ENCODE measurements at places on chromosomes 6 and 20.

- peak; percentile 2 for DNase-seq
Observed at GRCh38 chr6:16800942-16801341, 39.7 kb upstream of the ATXN1 start.

DNA sequence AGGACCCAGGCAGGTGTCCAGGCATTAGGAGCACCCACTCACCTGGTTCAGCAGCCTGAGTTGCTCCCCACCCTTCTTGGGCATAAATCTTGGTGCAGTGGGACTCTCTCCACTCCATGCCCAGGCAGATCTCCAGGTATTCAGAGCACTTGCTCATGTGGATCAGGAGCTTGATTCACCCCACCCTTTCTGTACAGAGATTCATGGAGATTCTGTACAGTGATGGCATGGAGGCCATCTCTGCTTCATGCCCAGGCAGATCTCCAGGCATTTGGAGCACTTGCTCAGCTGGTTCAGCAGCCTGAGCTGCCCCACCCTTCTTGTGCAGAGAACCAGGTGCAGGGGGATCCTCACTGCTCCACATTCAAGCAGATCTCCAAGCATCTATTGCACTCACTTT, 44.1 kb downstream of the BEND6 start:
- no peak for DNase-seq

DNA sequence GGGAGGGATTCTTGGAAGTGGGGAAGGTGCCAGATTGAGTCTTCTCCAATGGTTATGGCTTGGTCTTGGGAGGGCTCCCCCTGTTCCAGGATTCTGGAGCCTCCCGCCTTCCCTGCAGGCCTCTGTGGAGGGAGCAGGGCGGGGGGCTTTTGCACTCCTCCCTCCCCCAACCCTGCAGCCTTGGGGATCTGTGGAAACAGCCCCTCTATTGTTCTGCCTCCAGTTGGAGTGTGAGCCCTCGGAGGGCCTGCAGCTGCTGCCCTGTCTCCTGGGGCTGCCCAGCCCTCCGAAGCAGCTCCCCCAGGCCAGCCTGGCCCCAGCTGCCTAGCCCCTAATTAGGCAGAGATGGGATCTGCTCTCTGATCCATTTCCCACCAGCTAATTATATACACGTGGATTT, 14.7 kb downstream of the FAM110A start:
- DNase-seq, result no peak

GRCh38 chr6:53048431-53049195, 16.6 kb upstream of the FBXO9 start:
- DNase-seq, result no peak

DNA sequence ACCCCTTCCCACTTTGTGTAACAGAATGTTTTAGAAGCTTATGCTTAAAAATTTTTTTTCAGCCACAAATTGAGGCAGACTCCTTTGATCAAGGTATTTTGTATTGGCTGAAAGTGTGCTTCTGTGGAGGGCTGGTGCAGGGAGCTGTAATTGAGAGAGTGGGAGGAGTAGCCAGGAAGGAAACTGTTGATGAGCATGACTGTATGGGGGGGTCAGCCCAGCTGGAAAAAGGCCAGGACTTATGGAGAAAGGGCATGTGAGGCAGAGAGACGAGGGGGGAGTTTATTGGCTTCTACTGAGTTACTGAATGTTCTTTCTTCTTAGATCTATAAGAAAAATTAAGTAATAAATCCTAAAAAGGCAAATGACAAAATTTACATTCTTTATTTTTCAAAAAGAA, 13.4 kb downstream of the RFPL4B start:
- no peak for DNase-seq

- no peak for DNase-seq
Observed at GRCh38 chr6:33508935-33509926, 54.9 kb downstream of the ZBTB9 start.

- no peak for DNase-seq
Observed at GRCh38 chr6:28251661-28252008, 434 bp downstream of the ZKSCAN4 start.

- no peak for DNase-seq
Observed at GRCh38 chr20:58875541-58876134, 23.1 kb downstream of the GNAS start.

- DNase-seq, result no peak
Observed at GRCh38 chr20:1841554-1842140, 53.6 kb upstream of the SIRPA start.

GRCh38 chr6:129251669-129252376, 368.9 kb downstream of the LAMA2 start:
- peak; percentile 16 for DNase-seq

DNA sequence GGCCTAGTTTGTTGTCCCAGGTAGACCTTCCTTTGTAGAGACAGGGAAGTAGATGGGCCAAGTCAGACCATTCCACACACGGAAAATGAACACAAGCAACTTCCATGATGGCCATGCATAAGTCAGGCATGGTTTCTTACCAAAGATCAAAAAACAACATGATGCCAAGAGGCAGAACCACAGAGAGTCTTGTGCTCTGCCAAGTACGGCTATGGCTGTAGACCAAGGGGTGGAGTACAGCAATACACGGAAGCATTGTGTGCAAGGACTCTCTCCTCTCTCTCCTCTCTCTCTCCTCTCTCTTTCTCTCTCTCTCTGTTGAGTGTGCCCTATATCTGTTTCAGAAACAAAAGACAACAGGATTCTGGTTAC, 4.8 kb upstream of the DUSP22 start:
- no peak for DNase-seq

DNA sequence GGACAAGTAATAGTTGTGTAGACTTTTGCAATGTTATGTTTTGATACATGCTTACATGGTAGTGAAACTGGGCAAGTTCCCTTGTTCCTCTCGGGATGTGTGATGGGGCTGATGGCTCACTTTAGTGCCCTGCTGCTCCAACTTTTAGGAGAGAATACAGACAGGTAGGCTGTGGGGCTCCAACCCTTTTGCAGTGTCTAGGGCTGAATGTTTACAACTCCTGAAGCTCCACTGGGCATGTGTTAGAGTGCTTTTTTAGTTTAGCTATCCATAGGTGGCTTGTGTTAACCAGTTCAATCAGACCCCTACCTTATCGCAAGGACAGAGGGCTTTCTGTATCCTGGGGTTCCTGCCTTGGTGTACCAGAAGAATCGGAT, 33.8 kb downstream of the SERPINB6 start:
- no peak for DNase-seq

GRCh38 chr6:97240222-97240621, 42.8 kb downstream of the MMS22L start:
- DNase-seq, result no peak

GRCh38 chr20:61556673-61557072, 304.6 kb downstream of the CDH4 start:
- no peak for DNase-seq

- DNase-seq, result no peak
Observed at GRCh38 chr6:23319582-23319981, 750.2 kb downstream of the HDGFL1 start.

DNA sequence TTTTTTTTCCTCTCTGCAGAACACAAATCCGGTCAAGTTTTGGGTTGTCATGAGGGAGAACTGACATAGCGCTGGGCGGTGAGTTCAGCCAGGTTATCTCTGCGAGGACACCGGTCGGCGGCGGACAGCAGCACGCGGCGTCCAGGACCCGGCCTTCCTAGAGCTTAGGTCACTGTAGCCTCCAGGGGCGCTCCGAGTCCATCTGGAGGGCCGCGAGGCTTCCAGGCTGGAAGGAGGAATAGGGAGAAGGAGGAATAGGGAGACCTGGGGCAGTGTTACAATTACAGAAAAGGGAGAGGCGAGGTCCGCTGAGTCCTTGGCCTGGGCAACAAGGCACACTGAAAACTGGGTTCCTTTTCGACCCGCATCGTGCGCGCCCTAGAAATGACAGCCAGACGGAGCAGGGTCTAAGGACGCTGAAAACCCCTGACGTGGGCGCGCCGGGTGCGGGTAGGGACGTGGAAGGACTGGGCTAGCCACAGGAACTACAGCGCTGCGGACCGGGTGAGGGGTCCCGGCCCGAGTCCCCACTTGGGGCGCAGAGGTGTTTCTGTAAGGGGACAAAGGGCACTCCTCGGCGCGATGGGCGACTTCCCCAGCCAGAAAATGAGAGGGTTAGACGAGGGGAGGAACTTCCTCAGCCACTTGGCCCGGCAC, 536 bp upstream of the FNDC1 start:
- DNase-seq, result no peak

DNA sequence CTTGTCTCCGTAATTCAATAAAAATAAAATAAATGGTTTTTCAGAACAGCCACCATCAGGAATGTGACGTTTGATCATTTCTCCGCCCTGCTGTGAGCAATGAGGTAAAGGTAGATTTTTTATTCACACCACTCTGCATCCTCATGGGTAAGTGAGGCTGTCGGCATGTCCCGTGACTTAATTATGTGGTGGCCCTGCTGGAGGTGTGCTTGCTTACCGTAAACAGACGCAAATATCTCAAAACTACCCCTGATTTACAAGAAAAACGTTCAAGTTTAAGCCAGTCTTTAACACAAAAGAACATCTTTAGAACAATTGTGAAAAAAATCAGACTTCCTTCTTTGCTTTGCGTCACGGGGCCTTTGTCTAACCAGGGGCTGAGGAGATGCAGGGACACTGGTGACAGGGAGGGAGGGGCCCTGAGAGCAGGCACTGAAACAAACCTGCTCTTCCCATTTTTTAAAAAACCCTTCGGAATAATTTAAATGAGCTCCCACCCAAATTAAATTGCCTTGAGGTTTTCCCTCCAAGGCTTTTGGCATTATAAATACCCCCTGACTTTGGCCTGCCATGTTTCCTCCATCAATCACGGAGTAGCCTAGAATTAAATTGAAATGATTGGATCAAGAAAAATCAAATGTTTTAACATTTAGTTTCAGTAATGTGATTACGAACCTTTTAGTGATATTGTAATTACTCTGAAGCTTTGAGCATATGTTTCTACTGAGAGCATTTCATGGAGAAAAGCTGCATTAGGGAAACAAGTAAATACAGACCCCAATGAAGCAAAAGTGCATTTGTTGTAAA, 13.4 kb downstream of the PRKN start:
- DNase-seq, result no peak

All from stimulated activated CD4-positive, alpha-beta T cell treated with anti-CD3 and anti-CD28 coated beads, Interleukin-12 subunit alpha, Interleukin-12 subunit beta, amount 100 ng/mL, for 48 hours (primary cell).